ENCODE measurements at places on chromosomes 3 and 15.

- no peak for DNase-seq
Measured at GRCh38 chr3:51687431-51688205, 16.6 kb downstream of the TEX264 start.

- no peak for DNase-seq
Measured at GRCh38 chr3:23365066-23365465, 161.9 kb downstream of the UBE2E2 start.

DNA sequence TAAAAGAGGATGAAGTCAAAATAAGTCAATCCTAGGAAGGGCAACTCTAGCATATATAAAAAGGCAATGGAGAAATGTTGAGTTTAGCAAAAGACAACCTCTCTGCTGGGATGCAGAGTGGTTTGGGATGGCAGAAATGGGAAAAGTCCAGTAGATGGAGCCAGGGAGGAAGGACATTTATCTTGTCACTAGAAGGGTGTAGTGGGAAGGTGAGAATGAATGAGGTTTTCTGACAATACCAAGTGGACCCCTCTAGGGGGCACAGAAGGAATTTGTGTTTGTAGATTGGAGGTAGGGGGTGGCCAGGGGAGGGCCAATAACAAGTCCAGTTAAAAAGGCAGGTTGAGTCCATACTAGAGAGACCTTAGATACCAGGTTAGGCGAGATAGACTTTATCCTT lies 80.0 kb downstream of the THSD4 start:
- no peak for DNase-seq

DNA sequence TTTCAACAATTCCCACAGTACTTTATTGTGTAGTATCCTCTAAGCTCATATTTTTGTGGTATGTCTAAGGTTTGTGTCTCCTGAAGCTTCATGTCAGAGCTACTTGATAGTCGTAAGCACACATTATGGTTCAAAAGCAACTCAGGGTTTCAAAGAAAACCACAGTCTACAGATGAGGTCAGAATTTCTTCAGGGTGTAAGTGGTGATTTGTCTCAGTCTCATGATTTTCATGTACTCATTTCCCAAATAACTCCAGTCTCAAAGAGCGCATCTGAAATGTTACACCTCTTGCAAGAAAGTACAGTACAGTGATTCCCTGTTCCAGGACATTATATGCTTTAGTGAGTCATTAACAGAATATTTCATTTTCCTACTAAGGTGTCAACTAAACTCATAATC lies 47.5 kb upstream of the SSR3 start:
- no peak for DNase-seq

Data from activated T-cell treated with anti-CD3 and anti-CD28 coated beads, Interleukin-2, amount 50 U/mL, for 48 hours (primary cell).